CD8-positive, alpha-beta memory T cell (primary cell): ENCODE measurements at places on chromosomes 2 and 18. TPM values are rescaled to one million over a fixed set of nuclear protein-coding genes. Genes with fewer than 3 reads are reported as not detected.

DNA sequence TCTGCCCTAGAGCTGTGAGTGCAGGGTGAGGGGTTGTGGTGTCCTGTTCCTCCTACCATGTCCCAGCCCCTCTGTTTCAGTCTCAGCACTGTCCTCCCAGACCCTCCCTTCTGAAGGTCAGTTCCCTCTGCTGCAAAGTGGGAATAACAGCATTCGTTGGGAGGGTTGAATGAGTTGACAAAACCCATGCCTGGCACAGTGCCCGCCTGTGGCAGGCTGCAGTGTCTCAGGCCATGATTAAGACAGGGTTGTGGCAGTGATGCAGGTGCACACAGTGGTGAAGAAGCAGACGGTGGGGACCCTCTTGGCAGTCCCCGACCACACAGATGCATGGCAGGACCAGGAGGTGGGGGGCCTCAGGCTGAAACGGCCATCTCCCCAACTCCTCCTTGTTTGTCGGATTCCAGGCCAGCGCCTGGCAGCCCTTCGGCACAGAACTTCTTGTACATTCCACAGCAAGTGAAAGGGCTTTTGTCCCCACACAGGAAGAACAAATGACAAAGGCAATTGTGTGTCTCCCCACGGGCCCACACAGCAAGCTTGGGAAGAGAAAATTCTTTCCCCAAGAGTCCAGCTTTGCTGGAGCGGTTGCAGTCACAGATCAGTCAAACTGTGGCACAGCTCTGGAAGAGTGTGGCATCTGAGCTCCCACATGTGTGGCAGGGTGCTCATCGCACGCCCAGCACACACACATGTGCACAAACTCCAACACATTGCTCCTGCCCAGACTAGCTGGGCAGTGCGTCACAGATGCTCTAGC lies 92.0 kb upstream of the MSH2 start:
- no peak for DNase-seq

- DNase-seq, result no peak
These were observed 16.0 kb downstream of the TMEM177 start for GRCh38 chr2:119694845-119695521.

- DNase-seq, result no peak
These were observed 734.7 kb upstream of the PKDCC start for GRCh38 chr2:41313082-41313481.

- DNase-seq, result no peak
These were observed 68.1 kb downstream of the CLHC1 start for GRCh38 chr2:55163941-55164390.

GRCh38 chr2:220033546-220033945 lies 406.1 kb downstream of the SLC4A3 start:
- no peak for DNase-seq

- no peak for DNase-seq
These were observed 150.7 kb upstream of the CCDC68 start for GRCh38 chr18:55109818-55110414.

- DNase-seq, result no peak
These were observed 13.2 kb downstream of the BMP10 start for GRCh38 chr2:68857855-68858456.

- no peak for DNase-seq
These were observed 666.0 kb downstream of the DSC3 start for GRCh38 chr18:30376515-30376914.

Gene LINC00305
- polyA plus RNA-seq, result not detected

Gene CDH2
- 0.23 TPM for polyA plus RNA-seq
